ENCODE measurements at places on chromosomes 6 and 20.

DNA sequence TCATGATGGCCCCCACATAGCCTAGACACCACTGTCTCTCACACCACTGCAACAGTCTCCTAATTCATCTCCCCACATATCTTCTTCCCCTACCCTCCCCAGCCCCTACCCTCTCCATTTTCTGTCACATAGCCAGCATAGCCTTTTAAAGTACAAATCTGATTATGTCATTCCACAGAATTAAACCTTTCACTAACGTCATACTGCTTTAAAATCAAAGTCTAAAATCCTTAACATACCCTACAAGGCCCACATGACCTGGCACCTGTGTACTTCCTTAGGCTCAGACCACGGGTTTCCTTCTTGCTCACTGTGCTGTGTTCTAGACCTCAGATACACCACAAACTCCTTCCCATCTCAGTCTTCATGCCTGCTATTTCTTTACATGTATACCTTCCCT lies 5.9 kb downstream of the OSTM1 start:
- no peak for DNase-seq

GRCh38 chr6:100099189-100100074 lies 105.4 kb upstream of the MCHR2 start:
- DNase-seq: peak; percentile 24

DNA sequence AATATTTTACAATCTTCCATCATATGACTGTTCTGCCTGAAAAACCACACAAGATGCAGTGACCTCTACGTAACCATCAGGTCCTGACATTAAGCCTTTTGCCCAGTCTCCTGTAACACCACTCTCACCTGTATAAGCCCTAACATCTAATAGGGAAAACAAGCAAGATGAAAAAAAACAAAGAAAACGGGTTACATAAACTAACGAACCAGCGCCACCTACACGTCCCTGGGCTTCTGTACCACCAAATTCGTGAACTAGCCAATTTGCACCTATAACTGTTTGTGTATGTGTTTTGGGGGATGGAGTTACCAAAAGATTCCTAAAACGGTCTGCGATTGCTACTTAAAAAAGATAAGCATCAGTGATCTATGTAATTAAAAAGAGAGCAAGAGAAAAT lies 70.2 kb downstream of the BLOC1S5 start:
- DNase-seq: no peak

- no peak for DNase-seq
These were observed 503.2 kb downstream of the PKHD1 start for GRCh38 chr6:51584163-51584562.

GRCh38 chr6:154901876-154902552 lies 93.1 kb upstream of the TIAM2 start:
- no peak for DNase-seq

GRCh38 chr20:62232194-62232593 lies 6.1 kb upstream of the OSBPL2 start:
- no peak for DNase-seq

Measured in RWPE1 (cell line).